Mesothelial cell of epicardium (in vitro differentiated cells): ENCODE measurements at places on chromosomes 5 and 9. TPM values are rescaled to one million over a fixed set of nuclear protein-coding genes. Genes with fewer than 3 reads are reported as not detected.

DNA sequence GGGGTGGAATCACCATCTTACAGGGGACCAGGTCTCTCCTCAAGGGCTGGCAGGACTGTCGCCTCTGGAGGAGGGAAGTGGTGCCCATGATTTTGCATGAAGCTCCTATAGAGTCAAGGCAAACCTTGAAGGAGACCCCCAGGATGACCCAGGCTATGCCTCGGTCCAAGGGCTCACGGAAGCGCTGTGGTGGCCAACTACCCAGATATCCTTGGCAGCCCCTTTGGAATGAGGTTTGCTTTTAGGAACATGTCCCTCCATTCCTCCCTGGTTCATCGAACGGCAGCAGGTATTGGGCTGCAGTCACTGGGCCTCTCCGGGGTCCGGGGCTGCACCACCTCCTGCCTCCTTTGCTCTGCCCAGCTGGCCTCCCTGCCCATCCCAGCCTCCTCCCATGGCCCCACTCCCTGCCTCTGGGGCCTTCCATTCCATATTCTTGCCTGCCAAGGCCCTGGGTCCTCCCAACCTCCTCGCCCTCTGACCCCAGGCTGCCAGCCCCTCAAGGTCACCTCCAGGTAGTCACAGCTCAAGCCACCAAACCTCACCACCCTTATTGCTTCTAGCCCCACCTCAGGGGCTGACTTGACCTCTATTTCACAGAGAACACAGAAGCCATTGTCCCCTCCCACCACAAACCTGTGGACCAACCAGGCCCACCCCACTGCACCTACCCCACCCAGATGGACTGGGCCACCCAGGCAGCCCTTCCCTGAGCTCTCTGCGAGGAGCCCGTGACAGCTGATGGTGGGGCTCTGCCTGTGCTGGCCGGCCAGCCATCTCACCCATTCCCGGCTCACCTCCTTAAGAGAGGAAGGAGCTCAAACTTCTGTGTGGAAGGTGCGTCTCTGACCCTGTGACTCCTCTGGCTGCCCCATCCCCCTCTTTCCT, 3.6 kb upstream of the IL3 start:
- peak; percentile 31 for DNase-seq
- no peak overlapping the region for H3K27ac ChIP-seq
- peaks cover 5% of the 10 kb centered on the region for H3K27me3 ChIP-seq
- no peaks in the 10 kb centered on the region for H3K36me3 ChIP-seq

- no peaks in the 10 kb centered on the region for H3K36me3 ChIP-seq
- no peak for DNase-seq
- peaks cover 31% of the 10 kb centered on the region for H3K27me3 ChIP-seq
- no peak overlapping the region for H3K4me3 ChIP-seq
- no peak overlapping the region for H3K27ac ChIP-seq
- H3K4me1 ChIP-seq: peaks cover 5% of the 10 kb centered on the region
Observed at GRCh38 chr5:1188464-1188863, 12.9 kb upstream of the SLC6A19 start.

GRCh38 chr5:7866196-7866595, 2.6 kb downstream of the FASTKD3 start:
- no peak for DNase-seq
- H3K27me3 ChIP-seq: no peaks in the 10 kb centered on the region
- no peak overlapping the region for H3K27ac ChIP-seq

GRCh38 chr9:110520120-110520701, 59.3 kb downstream of the SVEP1 start:
- no peaks in the 10 kb centered on the region for H3K27me3 ChIP-seq
- no peak for DNase-seq
- H3K4me3 ChIP-seq: no peak overlapping the region
- no peaks in the 10 kb centered on the region for H3K4me1 ChIP-seq
- no peak overlapping the region for H3K27ac ChIP-seq

CDC25C gene
- 6.7 to 6.8 TPM (median 6.7 TPM) in 3 replicates for total RNA-seq

MZB1 gene
- total RNA-seq: 0.20 TPM in 1 of 3 replicates, not detected in the others

DNA sequence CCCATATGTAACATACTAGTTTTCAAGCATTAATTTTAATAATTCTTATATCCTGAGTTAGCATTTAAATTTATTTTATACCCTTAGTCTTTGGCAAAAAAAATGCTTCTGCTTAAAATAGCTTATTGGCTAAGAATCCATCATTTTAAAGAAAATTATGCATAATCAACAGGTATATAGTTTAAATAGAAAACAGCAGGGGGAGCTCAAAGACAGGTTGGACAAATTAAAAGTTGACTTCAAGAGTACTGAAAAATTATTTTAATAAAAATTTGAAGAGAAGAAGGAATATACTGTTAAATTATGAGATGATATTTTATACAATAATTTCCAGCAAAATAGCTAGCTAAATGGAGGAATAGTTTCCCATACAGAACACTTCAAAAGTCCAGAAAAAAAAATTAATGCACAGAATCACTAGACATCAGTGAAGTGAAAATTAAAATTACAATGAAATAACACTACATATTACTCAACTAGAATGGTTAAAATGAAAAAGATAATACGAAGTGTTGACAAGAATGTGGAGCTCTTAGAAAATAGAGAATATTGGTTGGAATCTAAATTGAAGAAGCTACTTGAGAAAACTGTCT, 387.1 kb downstream of the PDE4D start:
- no peaks in the 10 kb centered on the region for H3K27me3 ChIP-seq
- H3K4me3 ChIP-seq: no peak overlapping the region
- no peak for DNase-seq
- H3K36me3 ChIP-seq: no peaks in the 10 kb centered on the region
- peaks cover 35% of the 10 kb centered on the region for H3K4me1 ChIP-seq

GFI1B gene
- not detected in 3 replicates for total RNA-seq

DNA sequence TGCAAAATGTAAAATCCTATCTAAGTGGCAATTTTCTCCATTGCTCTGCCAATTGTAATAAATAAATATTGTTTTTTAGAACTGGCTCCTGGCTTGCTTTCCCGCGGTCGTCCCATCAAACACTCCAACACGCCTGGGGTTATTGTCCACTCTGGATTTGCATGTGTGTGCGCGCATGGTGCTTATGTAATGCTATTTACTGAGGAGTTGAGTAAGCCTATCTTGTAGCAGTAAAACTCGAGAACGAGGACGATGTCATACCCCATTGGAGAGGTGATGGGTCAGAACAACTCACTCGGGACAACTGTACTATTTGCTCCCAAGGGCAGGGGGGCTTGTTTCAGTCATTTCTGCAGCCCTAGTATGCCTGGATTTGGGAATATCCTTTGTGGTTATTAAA, 220.9 kb downstream of the PAX5 start:
- H3K36me3 ChIP-seq: no peaks in the 10 kb centered on the region
- H3K27me3 ChIP-seq: peaks cover 79% of the 10 kb centered on the region
- peaks cover 3% of the 10 kb centered on the region for H3K4me1 ChIP-seq
- no peak overlapping the region for H3K4me3 ChIP-seq

DNA sequence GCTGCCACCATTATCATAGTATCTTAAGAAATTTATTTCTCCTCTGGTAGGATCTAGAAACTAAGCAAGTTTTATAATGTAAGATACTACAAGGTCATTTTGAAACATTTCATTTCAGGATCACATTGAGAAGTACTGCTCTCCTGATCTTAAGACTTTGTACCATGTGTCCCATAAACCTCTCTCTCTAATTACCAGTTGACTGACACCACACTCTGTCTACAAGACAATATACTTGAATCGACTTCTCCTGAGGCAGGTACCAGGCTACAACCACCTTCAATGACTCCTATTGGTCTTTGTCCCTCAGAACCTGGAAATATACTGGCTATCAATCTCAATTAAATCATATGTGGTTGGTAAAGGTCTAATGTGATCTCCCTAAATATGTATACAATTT, 597.0 kb downstream of the PTPRD start:
- H3K36me3 ChIP-seq: peaks cover 2% of the 10 kb centered on the region
- H3K4me3 ChIP-seq: no peak overlapping the region
- H3K27me3 ChIP-seq: no peaks in the 10 kb centered on the region
- DNase-seq: no peak
- H3K27ac ChIP-seq: no peak overlapping the region

GRCh38 chr5:1435369-1435768, 9.9 kb downstream of the SLC6A3 start:
- no peaks in the 10 kb centered on the region for H3K36me3 ChIP-seq
- H3K27ac ChIP-seq: no peak overlapping the region
- H3K4me3 ChIP-seq: no peak overlapping the region
- no peak for DNase-seq
- H3K27me3 ChIP-seq: peaks cover 31% of the 10 kb centered on the region

GRCh38 chr9:23342291-23342690, 483.7 kb downstream of the ELAVL2 start:
- H3K4me3 ChIP-seq: no peak overlapping the region
- H3K4me1 ChIP-seq: no peaks in the 10 kb centered on the region
- no peak for DNase-seq
- H3K27ac ChIP-seq: no peak overlapping the region

DNA sequence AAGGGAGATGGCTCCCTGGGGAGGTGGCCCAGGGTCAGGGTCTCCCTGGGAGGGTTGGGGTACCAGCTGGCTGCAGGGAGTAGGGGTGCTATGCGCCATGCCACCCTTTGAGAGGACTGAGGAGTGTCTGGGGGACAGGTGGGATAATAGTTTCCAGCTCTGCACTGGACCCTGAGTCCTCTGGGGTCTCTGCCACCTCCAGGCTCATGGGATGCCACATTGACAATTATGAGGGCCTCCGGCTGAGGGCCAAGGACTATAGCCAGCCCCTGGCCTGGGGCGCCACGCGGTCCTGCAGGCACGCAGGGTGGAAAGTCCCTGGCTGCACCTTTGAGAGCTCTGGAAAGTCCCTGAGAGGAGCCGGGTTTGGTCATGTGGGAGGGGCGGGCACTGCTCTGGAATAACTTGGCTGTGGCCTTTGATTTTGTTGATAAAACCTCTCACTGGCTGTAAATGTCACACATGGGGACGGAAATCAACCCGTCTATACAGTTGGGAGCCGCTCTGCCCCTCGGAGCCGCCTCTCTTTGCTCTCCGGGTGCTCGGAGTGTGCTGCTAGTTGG, 16.0 kb downstream of the TRAF2 start:
- no peak for DNase-seq
- H3K36me3 ChIP-seq: peaks cover 18% of the 10 kb centered on the region
- H3K27ac ChIP-seq: peak overlapping the region; percentile 53
- no peaks in the 10 kb centered on the region for H3K4me1 ChIP-seq
- H3K27me3 ChIP-seq: no peaks in the 10 kb centered on the region
- H3K4me3 ChIP-seq: no peak overlapping the region

- no peaks in the 10 kb centered on the region for H3K36me3 ChIP-seq
- peaks cover 5% of the 10 kb centered on the region for H3K4me1 ChIP-seq
- DNase-seq: no peak
- H3K4me3 ChIP-seq: no peak overlapping the region
Observed at GRCh38 chr5:35377653-35378052, 147.4 kb upstream of the PRLR start.

GRCh38 chr9:72827950-72828731, 124.7 kb downstream of the ALDH1A1 start:
- no peak overlapping the region for H3K4me3 ChIP-seq
- peaks cover 15% of the 10 kb centered on the region for H3K4me1 ChIP-seq
- H3K27ac ChIP-seq: peak overlapping the region; percentile 16
- DNase-seq: no peak
- H3K36me3 ChIP-seq: no peaks in the 10 kb centered on the region
- no peaks in the 10 kb centered on the region for H3K27me3 ChIP-seq

- H3K4me3 ChIP-seq: no peak overlapping the region
- H3K4me1 ChIP-seq: peaks cover 5% of the 10 kb centered on the region
- DNase-seq: no peak
- H3K27ac ChIP-seq: no peak overlapping the region
- H3K27me3 ChIP-seq: peaks cover 19% of the 10 kb centered on the region
Observed at GRCh38 chr9:69645488-69645887, 26.7 kb downstream of the APBA1 start.

GRCh38 chr5:91168859-91169258, 214.3 kb downstream of the ARRDC3 start:
- no peak overlapping the region for H3K4me3 ChIP-seq
- no peaks in the 10 kb centered on the region for H3K27me3 ChIP-seq
- peaks cover 2% of the 10 kb centered on the region for H3K36me3 ChIP-seq
- H3K4me1 ChIP-seq: peaks cover 2% of the 10 kb centered on the region
- DNase-seq: no peak
- no peak overlapping the region for H3K27ac ChIP-seq

- H3K4me1 ChIP-seq: peaks cover 68% of the 10 kb centered on the region
- peak overlapping the region; percentile 94 for H3K27ac ChIP-seq
- H3K36me3 ChIP-seq: no peaks in the 10 kb centered on the region
- H3K27me3 ChIP-seq: no peaks in the 10 kb centered on the region
- no peak overlapping the region for H3K4me3 ChIP-seq
Observed at GRCh38 chr9:12819436-12820185, 44.8 kb downstream of the LURAP1L start.

GRCh38 chr9:14212697-14213420, 101.1 kb downstream of the NFIB start:
- DNase-seq: no peak
- no peak overlapping the region for H3K4me3 ChIP-seq
- H3K27ac ChIP-seq: no peak overlapping the region
- H3K27me3 ChIP-seq: no peaks in the 10 kb centered on the region

- H3K4me3 ChIP-seq: no peak overlapping the region
- no peaks in the 10 kb centered on the region for H3K36me3 ChIP-seq
- no peaks in the 10 kb centered on the region for H3K27me3 ChIP-seq
- peaks cover 35% of the 10 kb centered on the region for H3K4me1 ChIP-seq
- no peak for DNase-seq
Observed at GRCh38 chr9:112601636-112602035, 115.0 kb downstream of the KIAA1958 start.

GRCh38 chr5:137402436-137403187, 96.5 kb downstream of the SPOCK1 start:
- H3K36me3 ChIP-seq: no peaks in the 10 kb centered on the region
- H3K4me1 ChIP-seq: peaks cover 15% of the 10 kb centered on the region
- H3K4me3 ChIP-seq: no peak overlapping the region
- H3K27ac ChIP-seq: no peak overlapping the region

FREM1 gene
- total RNA-seq: 60.5 to 71.4 TPM (median 62.9 TPM) in 3 replicates

DNA sequence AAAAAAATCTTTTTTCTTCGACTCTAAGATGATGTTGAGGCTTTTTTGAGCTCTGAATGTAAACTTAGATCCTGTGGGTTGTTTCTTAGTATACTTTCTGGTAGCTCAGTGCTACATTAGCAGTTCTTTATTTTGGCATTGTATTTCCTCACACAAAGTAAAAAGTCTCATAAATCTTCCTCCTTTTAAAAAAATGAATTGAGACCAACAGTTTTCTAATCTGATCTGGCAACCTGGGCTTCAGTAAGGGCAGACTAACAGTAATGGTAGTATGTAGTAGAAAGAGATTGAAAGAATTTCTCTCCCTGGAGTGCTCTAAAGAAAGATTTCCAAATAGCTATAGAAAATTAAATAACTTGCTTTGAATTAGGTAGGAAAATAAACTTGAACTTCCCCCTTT, 31.4 kb downstream of the ZCCHC7 start:
- no peak for DNase-seq
- H3K36me3 ChIP-seq: peaks cover 15% of the 10 kb centered on the region
- H3K4me3 ChIP-seq: no peak overlapping the region
- H3K27ac ChIP-seq: no peak overlapping the region
- H3K4me1 ChIP-seq: peaks cover 4% of the 10 kb centered on the region

- no peak for DNase-seq
- no peaks in the 10 kb centered on the region for H3K4me1 ChIP-seq
- H3K27ac ChIP-seq: no peak overlapping the region
- H3K36me3 ChIP-seq: no peaks in the 10 kb centered on the region
Observed at GRCh38 chr5:136853971-136854370, 488.6 kb upstream of the TRPC7 start.

- no peaks in the 10 kb centered on the region for H3K4me1 ChIP-seq
- no peaks in the 10 kb centered on the region for H3K36me3 ChIP-seq
- H3K4me3 ChIP-seq: no peak overlapping the region
- no peak overlapping the region for H3K27ac ChIP-seq
- H3K27me3 ChIP-seq: peaks cover 8% of the 10 kb centered on the region
Observed at GRCh38 chr5:169412831-169413230, 111.9 kb upstream of the SLIT3 start.

- no peaks in the 10 kb centered on the region for H3K36me3 ChIP-seq
- H3K27me3 ChIP-seq: no peaks in the 10 kb centered on the region
- H3K4me3 ChIP-seq: no peak overlapping the region
- H3K4me1 ChIP-seq: no peaks in the 10 kb centered on the region
- H3K27ac ChIP-seq: no peak overlapping the region
- no peak for DNase-seq
Observed at GRCh38 chr5:14075937-14076336, 67.2 kb upstream of the TRIO start.
